Stimulated activated CD8-positive, alpha-beta memory T cell treated with anti-CD3 and anti-CD28 coated beads, Interleukin-4, amount 100 ng/mL, for 48 hours (primary cell): ENCODE measurements at places on chromosomes 2 and 18.
A peak's percentile ranks its signal among the peaks of the same experiment; 100 is the strongest.

DNA sequence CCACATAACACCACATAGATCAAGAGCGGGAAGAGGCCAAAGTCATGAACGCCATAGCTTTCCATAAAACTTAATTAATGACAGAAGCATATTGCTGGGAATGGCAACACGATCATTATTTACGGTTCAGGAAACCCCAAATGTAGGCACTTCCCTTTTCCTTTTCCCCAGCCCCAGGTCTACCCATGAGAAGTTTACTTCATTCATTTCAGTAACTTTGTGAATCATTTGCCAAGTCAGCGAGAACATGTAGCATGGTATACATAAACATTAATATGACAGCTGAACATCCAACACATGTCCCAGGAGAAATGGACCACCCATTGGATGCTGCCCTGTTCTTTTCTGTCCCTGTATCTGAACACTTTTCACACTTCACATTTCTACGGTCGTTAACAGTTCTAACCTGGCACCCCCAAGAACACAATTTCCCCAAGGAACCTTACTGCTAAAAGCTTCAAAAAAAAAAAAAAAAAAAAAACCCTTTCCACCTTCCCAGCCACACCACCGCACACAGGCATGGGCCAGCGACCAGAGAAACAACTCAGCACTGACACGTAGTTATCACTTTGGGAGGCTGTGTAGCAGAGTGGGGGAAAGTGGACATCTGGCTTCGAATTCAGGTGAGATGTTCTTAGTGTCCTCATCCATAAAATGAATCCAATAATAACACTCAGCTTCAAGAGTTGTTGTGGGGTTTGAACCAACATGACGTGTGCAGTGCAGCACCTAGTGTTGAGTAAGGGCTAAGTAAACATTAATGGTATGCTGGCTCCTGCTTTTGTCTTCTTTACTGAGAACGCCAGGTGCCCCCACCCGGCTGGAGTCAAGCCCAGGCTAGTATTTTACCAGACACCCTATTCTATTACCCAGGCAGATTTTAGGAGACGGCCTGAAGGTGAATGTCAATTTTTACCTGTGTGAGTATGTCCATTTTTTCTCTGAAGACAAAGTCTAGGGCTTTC lies 371.5 kb downstream of the LNPK start:
- no peak for DNase-seq

GRCh38 chr2:71129902-71130151 lies 202 bp downstream of the MCEE start:
- DNase-seq = no peak

GRCh38 chr18:60200558-60200957 lies 172.0 kb downstream of the MC4R start:
- DNase-seq = no peak

DNA sequence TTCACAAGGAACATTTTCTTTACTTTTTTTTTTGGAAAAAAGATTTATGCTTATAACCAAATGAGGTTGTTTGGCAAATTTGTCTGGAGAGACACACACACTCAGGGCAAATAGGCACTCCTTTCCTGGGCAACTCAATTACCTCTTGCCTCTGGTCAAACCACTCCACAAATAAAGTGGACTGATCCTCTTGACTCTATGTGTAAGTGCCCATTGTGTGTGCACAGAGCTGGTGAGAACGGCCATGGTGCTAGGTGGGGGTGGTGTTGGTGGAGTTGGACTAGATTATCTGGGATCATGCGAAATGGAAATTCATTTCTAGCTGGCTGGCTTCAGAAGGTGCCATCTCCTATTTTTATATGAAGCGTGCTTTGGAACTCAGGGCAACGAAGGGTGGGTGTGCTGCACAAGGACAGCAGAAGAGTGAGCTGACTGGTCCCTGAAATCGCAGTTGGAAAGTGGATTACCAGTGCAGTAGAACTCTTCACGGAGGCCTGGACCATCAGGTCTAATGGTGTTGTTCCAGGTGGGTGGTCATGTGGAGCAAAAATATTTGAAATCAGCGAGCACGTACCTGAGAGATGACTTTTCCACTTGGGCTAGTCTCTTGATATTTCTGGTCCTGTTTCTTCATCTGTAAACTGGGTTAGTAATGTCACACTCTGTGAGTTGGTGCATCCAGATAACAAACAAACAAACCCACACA lies 149.9 kb downstream of the RPIA start:
- DNase-seq = no peak

DNA sequence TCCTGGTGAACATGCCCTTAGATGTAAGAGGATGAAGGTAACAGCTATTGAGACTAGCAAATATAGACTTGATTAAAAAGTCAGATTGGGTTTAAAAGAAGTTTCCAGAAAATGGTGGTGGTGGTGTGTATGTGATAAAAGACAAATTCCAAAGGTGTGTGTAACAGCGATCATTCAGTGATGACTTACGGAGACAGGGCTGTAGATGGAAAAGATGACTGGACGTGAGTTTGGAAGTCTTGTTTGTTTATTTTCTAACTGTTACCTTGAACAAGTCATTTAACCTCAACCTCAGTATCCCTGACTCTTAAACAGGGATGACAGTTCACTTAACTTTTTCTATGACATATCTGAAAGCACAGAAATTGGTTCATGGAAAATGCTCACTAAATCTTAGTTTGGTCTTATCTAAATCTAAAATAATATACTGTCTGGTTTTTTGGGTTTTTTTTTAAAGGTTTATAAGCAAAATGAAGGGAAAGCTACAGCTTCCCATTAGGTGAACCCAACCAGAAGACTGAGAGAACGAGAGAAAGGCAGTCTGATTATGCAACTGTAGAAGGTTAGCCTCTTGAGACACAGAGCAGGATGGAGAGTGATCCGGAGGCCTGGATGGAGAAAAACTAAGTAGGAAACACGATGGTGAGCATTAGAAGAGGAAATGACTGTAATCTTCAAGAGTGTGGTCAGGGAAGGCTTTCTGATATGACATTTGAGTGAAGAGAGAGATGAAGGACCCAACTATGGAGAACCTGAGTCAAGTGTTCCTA lies 71.9 kb downstream of the TCF4 start:
- DNase-seq = no peak

- peak; percentile 18 for DNase-seq
Measured at GRCh38 chr2:96511851-96512250, 6.7 kb upstream of the NEURL3 start.
